ENCODE measurements at places on chromosomes 6 and 20. TPM values are rescaled to one million over a fixed set of nuclear protein-coding genes. Genes with fewer than 3 reads are reported as not detected.

FGD2 gene
- 287 TPM for total RNA-seq

LY6G5C gene
- total RNA-seq: 5.0 TPM

SF3B5 gene
- total RNA-seq: 89.6 TPM

TMEM63B gene
- total RNA-seq: 17.6 TPM

SLC24A3 gene
- 3.1 TPM for total RNA-seq

STMND1 gene
- not detected for total RNA-seq

LHFPL5 gene
- total RNA-seq: not detected

PXDC1 gene
- total RNA-seq: 32.3 TPM

SGK2 gene
- 0.50 TPM for total RNA-seq

IMPG1 gene
- not detected for total RNA-seq

STMN3 gene
- total RNA-seq: 50.9 TPM

RCAN2 gene
- 8.0 TPM for total RNA-seq

SLC2A10 gene
- total RNA-seq: 2.8 TPM

TCP11 gene
- total RNA-seq: not detected

CRIP3 gene
- 11.6 TPM for total RNA-seq

MUC22 gene
- total RNA-seq: not detected

TRAPPC3L gene
- 1.3 TPM for total RNA-seq

NRSN2 gene
- 15.6 TPM for total RNA-seq

CST4 gene
- not detected for total RNA-seq

ERVFRD-1 gene
- not detected for total RNA-seq
